KBM-7 (cell line): ENCODE measurements at places on chromosomes 5 and 9.

- DNase-seq: no peak
These were observed 303.0 kb downstream of the FBXL17 start for GRCh38 chr5:108078882-108079281.

DNA sequence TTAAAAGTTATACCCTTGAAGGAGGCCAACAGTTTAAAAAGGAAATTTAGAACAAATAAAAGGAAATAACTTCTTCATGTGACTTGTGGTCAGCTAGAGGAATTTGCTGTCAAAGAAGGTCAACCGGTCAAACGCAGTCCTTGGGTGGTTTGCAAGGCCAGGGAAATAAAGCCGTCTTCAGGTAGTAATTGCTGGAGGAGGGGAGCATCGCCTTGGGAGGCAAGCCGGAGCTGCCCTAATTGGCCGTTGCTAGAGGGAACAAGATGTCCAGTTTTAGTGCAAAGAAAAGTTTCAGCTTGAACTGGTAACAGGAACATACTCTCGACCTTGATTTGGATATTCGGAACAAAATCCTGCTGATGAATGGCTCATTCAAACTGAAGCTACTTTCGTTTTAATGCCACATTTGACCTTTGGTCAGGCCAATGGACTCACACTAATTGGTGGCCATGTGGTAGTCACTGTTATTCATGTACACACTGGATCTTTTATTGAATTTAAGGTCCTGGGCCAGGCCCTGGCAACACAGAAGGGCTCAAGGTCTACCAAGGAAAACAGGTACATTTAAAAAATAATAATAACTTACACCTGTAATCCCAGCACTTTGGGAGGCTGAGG lies 47.0 kb upstream of the MYO10 start:
- DNase-seq: no peak

DNA sequence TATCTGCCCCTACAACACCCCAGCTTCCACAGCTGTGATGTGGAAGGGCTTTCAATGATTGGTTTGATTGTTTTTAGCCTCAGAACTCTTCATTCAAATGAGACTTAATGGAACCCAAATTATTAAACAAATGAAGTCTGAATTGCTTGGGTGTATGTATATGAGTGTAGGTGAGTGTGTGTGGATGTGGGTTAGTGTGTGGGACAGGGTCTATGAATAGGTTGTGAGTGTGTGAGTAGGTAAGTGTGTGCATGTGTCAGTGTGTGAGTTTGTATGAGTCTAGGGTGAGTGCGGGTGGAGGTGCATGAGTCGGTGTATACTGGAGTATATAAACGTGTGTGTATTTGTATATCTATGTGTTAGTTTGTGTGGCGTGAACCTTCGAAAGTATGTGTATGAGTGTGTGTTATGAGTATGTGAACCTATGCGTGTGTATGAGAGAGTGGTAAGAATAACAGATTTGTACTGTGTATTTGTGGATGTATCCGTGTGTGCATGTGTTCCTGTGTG lies 26.9 kb downstream of the COL15A1 start:
- no peak for DNase-seq

DNA sequence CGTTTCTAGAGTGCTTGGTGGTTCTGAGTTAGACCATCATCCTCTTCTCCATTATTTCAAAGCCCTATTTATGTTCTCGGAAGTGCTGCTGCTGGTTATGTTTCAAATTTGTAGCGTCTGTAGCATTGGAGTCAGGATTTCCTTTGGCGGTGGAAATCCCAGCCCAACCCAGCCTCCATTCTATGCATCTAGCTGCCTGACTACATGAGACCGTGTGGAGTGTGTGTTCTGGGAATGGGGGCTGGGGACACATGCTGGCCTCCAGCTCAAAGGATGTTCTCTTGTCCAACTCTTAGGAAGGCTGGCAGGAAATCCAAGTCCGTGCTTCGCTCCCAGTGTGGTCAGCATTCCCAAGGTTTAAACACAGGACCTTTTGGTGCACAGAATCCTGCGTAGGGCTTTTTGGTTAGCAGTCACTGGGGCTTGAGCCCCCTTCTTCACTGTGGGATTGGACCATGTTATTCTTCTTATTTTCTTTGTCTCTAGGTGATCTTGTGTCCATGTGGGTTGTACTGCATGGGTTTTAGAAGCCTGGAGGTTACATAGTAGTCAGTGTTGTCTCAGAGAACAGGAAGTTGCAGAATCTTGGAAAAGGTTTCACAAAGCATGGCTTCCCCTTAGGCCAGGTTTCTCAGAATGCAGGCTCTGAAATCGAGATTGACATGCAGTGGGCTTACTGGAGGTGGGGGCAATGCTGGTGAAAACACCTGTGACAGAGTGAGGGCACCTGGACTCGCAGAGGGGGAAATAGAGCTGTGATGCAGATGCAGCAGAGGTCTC lies 132.2 kb downstream of the ARHGAP26 start:
- DNase-seq: no peak

- DNase-seq: no peak
These were observed 40.8 kb upstream of the KCNV2 start for GRCh38 chr9:2676466-2676865.

DNA sequence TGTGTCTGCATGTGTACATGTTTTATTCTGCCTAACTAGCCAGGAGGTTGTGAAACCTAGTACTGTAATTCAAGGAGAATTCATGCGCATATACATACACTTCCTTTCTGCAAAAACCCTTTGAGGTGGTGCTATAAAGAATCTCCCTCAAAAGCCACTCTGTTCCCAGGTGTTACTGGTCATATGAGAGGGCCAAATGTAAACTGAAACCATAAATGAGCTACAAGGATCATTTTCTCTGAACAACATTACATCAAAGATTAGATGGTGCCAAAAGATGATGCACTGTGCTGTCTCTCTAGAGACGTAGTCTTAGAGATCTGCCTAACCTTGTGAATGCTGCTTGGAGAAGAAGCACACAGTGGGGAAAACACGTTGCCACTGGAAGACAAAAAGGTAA lies 15.7 kb downstream of the NREP start:
- no peak for DNase-seq

GRCh38 chr5:178462816-178463215 lies 127.4 kb downstream of the COL23A1 start:
- no peak for DNase-seq

DNA sequence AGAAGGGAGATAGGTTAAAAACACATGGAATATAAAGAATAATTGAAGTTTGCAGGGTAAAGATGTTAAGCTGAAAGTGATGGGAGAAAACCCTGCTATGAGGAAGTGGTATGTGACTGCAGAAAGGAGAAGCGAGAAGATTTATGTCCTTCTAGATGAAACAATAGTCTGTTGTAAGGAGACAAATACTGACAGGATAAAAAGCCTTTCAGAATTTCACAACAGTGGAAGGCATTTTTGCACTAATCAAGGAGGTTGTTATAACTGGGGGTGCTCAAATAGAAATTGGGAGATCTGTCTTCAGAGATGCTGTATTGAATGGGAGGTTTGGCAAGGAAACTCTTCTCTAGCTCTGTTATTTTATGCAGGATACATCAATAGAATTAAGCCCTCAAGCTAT lies 69.6 kb downstream of the NMUR2 start:
- no peak for DNase-seq

DNA sequence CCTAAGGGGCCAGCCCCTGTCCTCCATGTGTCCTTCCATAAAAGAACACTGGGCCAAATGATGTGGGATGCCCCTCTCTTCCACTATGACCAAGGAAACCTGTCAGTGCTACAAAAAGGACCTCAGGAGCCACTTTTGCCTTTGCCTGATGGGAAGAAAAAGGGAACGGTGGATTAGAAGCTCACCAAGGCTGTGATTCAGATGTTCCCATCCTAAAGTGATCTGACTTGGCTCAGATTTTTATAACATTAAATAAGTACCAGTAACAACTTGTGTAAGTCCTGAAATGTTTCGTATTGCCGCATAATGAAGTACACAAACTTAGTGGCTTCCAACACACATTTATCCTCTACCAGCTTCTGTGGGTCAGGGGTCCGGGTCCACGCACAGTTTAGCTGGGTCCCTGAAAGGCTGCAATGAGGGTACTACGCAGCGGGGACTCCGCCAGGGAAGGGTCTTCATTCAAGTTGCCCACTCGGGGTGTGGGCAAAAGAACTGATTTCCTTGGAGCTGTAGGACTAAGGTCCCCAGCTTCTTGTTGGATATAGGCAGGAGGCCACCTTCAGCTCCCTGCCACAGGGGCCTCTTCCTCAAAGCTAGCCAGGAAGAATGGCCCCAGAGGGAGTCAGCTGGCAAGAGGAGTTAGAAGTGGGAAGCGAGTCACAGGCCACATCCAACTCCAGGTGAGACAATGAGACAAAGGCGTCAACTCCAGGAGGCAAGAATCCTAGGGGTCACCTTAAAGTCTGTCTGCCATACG lies 60.4 kb downstream of the RAPGEF1 start:
- DNase-seq: no peak

DNA sequence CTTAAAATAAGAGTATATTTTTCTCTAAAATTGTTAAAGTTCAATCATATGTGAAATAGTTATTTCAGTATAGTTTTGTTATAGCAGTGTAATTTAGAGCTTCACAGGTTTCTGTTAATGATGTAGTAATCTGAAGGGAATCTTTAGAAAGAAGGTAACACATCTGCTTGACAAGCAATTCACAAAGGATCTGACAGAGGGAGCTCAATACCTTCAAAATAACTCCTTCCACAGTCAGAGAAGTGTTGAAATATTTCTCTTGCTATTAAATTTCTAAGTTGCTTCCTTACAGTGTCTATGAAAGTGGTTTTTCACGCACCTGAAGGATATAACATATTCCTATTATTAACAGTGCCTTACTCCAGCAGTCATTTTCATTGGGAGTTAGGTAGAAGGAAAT lies 44.9 kb downstream of the SLC25A51 start:
- peak; percentile 13 for DNase-seq

DNA sequence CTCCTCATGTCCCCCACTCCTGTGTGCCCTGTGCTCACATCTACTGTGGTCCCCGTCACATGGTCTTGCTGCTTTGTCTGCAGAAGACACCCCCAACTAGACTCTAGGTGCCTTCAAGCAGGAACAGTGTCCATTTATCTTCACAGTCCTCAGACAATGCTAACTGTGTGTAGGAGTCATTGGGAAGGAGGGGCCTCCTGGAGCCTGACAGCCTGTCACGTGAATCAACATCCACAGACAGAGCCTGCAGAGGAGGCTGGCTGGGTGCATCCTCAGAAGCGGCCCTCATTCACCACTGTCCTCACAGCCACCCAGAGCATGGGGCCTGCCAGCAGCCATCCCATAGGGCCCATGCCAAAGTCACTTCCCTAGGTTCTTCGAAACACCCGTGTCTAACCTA lies 98.7 kb downstream of the MED10 start:
- DNase-seq: no peak
